ENCODE measurements at places on chromosomes 1 and 21. TPM values are rescaled to one million over a fixed set of nuclear protein-coding genes. Genes with fewer than 3 reads are reported as not detected.
A peak's percentile ranks its signal among the peaks of the same experiment; 100 is the strongest.

DNA sequence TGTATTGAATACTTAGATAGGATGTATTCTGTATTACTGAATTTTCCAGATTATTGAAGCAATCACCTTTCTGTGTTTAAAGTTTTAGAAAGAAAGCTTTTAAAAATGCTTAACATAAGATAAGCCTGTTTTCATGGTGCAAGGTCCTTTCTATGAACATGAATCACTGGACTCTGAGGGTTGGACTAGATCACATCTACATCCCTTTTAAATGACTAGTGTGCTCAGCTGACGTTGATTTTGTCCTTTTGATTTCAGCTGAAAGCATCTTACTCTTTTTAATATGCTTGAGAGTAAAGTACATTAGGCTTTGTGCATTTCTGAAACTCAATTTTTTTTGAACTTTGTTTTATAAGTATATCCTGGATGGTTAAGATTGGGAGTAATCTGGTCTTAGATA is 16.2 kb downstream of the MIER1 start:
- DNase-seq = no peak

The ABCG1 gene
- 6.3 TPM for total RNA-seq

DNA sequence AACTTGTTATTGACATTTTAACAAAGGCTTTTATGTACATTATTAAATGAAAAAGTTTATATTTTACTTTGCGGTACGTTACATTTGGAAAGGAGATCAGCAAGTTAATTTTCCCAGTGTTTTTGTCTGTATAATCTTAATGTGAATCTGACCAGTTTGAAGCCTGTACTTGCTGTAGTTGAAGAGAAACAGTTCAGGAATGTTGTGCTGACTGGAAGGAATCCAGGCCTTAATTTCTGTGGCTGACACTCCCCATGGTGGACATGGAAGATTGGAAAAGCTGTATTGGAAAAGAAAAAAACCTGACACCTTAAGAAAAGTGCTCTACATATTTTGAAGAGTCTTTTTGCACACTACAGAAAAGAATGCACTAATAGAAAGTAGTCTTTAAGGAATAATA is 15.5 kb downstream of the LEPR start:
- no peak for DNase-seq

GRCh38 chr21:31557421-31558188 is 101.9 kb upstream of the SOD1 start:
- DNase-seq = peak; percentile 68

The ANKRD35 gene
- total RNA-seq = 0.73 TPM

The PDPN gene
- 14.9 TPM for total RNA-seq

DNA sequence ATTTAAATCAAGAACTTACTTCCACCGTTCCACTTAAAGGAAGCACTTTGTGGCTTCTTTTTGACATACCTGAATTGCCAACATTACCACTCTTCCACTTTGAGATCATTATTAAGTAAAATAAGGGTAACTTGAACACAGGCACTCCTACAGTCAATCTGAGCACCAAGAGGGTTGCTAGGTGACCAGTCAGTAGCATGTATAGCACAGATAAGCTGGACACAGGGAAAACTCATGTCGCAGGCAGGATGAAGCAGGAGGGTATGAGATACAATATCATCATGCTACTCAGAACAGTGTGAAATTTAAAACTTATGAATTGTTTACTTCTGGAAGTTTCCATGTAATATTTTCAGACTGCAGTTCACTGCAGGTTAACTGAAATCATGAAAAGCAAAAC is 47.0 kb upstream of the RAP1GAP start:
- DNase-seq = no peak

DNA sequence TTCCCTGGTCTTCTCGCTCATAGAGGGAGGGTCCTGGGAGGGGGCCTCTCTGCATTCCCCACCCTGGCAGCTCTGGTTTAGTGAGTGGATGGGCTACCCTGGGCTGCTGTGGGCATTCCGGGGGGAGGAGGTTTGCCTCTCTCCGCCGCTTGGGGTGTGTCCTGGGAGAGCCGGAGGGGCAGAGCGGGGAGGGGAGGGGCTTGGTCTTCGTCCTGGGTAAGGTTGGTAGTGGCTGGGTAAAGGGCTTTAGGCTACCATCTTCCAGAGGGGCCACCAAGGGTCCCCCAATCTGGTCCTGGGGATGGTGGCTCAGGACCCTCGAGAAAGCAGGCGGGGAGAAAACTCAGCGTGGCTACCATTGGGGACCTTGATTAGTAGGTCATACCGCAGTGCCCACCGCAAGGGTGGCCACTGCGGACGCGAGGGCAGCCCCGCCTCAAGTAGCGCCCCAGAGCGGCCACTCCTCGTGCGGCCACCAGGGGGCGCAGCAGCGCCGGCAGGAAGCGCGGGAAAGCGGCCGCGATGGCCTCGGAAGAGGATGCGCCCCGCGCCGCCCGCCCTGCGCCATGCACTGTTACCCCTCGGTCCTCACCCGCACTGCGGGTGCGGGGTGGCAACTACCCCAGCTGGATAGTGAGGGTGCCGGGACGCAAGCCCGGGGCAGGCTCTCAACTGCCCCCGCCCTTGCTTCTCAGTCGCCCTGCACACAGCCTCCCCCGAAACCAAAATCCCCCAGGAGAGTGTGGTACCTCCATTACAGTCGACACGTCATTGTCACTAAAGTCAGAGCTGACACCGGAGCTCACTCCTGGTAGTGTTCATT is 44.1 kb upstream of the SLC25A33 start:
- DNase-seq = no peak

The A3GALT2 gene
- not detected for total RNA-seq

All from cardiac septum (tissue), 1 donor.